Cortex of kidney (tissue), 1 donor: ENCODE measurements at places on chromosomes 12 and 14.

- no peak for DNase-seq
Measured at GRCh38 chr14:75793806-75794205, 132.8 kb downstream of the TTLL5 start.

GRCh38 chr14:103128631-103129300, 5.5 kb downstream of the TNFAIP2 start:
- no peak for DNase-seq

- no peak for DNase-seq
Measured at GRCh38 chr12:132731574-132731973, 20.9 kb downstream of the PGAM5 start.

GRCh38 chr12:17528394-17528793, 561.6 kb downstream of the RERGL start:
- no peak for DNase-seq

- DNase-seq, result no peak
Measured at GRCh38 chr12:109369831-109370230, 22.1 kb downstream of the MYO1H start.

- no peak for DNase-seq
Measured at GRCh38 chr14:23589606-23590005, 11.0 kb upstream of the JPH4 start.

DNA sequence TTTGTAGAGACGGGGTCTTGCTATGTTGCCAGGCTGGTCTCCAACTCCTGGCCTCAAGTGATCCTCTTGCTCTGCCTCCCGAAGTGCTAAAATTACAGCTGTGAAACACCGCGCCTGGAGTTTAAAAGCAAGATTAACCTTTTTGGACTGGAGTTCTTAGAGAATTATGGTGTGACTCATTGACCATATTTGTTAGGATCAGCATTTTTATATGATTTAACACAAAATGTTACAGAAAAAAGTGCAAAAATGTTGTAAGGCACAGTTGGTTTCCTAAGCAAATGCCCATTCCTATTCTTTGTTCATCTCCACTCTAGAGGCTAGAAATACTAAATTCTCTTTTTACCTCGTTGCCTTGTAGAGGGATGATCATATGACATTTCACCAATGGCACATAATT, 27.6 kb downstream of the SLC35E3 start:
- DNase-seq, result no peak

DNA sequence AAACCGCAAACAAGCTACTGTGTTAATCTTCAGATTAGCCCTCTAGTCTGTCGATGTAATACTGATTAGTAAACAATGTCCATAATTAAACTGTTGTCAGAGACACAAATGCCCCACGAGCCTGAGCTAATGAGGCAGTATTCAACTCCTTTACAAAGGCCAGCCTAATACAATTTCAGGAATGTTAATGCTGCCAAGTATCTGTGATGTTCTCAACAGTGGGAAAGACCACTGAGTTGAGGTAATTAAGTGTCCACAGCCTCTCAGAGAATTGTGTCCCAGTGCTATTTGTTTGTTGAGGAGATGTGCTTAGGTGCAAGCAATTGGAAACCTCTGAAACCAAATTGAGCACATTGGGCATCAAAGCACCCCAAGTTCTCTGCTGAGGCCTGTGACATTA, 139.4 kb upstream of the CDKN3 start:
- DNase-seq, result no peak

- DNase-seq, result no peak
Measured at GRCh38 chr12:32115404-32116104, 8.9 kb downstream of the BICD1 start.

DNA sequence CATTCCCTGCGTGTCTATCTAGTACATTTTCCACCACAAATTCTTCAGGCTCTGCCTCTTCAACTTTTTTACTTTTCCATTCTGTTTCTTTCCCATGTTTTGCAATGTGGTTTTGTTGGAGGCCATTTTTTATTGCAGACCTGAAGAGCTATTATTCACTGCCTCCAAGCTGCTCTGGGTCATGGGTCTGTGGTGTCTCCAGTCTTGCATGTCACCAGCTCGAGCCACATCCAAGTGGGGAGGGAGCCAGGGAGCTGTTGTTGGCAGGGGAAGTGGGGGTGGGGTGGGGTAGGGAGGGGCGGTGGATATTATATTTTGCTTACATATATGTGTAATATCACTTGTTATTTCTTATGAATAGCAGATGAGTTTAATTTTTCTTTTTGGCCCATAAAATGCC, 69.1 kb downstream of the VEZT start:
- DNase-seq, result no peak

DNA sequence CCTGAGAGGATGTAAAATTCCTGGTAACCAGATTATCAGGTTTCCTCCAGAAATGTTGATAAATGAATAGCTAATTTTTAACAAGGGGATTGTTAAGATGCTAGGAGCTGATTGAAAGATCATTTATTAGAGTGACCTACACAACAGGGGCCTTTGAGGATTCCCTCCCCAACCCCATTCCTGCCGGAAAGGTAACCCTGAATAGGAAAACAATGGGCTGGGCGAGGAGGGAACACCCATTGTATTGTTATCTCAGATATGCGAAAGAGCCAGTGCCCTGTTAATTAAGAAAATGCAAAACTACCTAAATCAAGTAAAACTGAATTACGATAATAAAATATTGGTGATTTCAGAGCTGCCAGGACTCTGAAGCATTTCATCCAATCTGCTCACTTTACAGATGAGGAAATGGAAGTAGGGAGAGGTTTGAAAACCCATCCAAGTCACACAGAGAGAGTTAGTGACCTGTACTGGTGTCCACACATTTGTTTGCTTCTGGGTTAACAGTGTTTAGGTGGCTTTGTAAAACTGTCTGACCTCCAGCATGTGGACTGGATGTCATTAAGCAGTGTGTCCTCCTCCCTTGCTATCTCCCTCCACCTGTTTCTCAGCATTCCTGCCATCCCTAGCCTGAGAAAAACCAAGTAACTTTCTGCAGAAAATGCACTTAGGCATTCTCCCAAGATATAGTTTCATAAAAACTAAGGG, 214.8 kb downstream of the TTC6 start:
- DNase-seq, result no peak

- DNase-seq, result no peak
Measured at GRCh38 chr12:62345667-62346066, 85.5 kb downstream of the USP15 start.

- no peak for DNase-seq
Measured at GRCh38 chr14:90924621-90925340, 108.6 kb upstream of the TTC7B start.

- no peak for DNase-seq
Measured at GRCh38 chr12:2561367-2561766, 233.4 kb upstream of the FKBP4 start.

DNA sequence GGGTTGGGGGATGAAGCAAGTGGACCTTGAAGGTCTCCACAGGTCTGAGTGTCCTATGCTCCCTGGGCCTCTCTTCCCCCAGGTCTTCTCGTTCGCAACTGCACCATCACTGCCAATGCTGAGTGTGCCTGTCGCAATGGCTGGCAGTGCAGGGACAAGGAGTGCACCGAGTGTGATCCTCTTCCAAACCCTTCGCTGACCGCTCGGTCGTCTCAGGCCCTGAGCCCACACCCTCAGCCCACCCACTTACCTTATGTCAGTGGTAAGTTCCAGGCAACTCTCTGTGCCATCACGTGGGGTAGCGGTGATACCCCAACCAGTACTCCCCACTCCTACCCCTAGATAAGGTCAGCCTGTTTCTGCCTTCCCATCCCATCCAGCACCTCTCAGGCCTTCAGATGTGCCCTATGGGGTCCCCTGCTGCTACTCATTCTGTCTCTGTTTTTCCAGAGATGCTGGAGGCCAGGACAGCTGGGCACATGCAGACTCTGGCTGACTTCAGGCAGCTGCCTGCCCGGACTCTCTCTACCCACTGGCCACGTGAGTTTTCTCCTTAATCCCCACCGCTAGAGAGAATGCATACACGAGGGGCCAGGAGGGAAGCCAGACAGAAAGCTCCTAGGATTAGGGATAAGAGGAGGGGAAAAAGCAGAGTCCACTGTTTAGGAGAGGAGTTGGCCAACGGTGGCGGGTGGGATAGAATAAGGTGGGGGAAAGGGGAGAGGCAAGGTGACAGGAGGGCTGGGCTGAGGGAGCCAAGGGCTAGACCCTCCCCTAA, 1.6 kb upstream of the TAPBPL start:
- DNase-seq, result no peak

- no peak for DNase-seq
Measured at GRCh38 chr14:33936391-33936790, 14.5 kb downstream of the EGLN3 start.

DNA sequence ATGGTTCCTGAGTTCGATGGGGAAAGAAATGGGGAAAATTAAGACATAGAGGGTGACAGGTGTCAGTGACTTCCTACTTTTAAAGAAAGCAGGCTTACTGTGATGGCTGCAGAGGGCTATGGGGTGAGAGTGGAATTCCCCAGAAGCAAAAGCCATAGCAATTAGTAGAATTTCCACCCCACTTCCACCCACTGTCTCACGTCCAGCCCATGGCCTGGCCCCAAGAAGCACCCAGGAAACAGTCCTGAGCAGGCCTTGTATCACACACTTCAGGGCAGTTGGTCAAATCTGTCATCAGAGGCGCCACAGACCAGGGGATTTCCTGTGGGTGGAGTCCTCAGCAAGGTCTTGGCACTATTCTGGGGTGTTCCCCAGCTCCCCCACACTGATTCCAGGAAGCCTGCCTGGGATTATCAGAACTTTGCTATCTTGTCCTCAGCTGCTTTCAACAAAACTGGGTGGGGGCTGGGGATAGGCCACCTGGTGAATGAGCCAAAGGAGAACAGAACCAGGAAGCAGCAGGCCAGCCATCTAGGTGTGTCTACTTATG, 120.1 kb upstream of the CCND2 start:
- DNase-seq, result no peak

DNA sequence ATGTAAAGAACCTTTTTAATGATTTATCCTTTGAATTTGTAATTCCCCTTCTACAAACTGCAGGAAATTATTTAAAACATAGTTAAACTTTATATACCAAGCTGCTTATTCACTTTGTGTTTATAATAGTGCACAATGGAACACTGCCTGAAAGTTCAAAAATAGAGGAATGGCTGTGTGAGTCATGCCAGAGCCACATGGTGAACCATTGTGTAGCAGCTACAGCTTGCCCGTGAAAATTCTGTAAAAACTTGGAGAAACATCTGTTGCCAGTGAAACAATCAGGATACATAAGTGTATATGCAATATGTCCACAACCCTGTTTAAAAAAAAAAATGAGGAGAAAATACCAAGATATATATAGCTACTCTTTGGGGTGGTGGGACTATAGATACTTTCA, 59.5 kb downstream of the VEZT start:
- DNase-seq, result no peak

GRCh38 chr12:116750298-116750697, 12.2 kb downstream of the RNFT2 start:
- DNase-seq, result no peak

GRCh38 chr12:91990525-91990924, 155.1 kb downstream of the BTG1 start:
- DNase-seq, result no peak

- DNase-seq, result no peak
Measured at GRCh38 chr14:93271111-93271510, 61.7 kb downstream of the BTBD7 start.

- no peak for DNase-seq
Measured at GRCh38 chr14:100294213-100294962, 11.9 kb downstream of the SLC25A29 start.

GRCh38 chr12:3962631-3963483, 89.7 kb upstream of the PARP11 start:
- no peak for DNase-seq

GRCh38 chr12:102438047-102438826, 42.1 kb downstream of the IGF1 start:
- DNase-seq, result no peak

GRCh38 chr12:27177706-27178105, 66.4 kb upstream of the STK38L start:
- no peak for DNase-seq

- DNase-seq, result no peak
Measured at GRCh38 chr12:40469736-40470135, 222.5 kb upstream of the CNTN1 start.

- no peak for DNase-seq
Measured at GRCh38 chr14:95039259-95039992, 117.9 kb downstream of the DICER1 start.

DNA sequence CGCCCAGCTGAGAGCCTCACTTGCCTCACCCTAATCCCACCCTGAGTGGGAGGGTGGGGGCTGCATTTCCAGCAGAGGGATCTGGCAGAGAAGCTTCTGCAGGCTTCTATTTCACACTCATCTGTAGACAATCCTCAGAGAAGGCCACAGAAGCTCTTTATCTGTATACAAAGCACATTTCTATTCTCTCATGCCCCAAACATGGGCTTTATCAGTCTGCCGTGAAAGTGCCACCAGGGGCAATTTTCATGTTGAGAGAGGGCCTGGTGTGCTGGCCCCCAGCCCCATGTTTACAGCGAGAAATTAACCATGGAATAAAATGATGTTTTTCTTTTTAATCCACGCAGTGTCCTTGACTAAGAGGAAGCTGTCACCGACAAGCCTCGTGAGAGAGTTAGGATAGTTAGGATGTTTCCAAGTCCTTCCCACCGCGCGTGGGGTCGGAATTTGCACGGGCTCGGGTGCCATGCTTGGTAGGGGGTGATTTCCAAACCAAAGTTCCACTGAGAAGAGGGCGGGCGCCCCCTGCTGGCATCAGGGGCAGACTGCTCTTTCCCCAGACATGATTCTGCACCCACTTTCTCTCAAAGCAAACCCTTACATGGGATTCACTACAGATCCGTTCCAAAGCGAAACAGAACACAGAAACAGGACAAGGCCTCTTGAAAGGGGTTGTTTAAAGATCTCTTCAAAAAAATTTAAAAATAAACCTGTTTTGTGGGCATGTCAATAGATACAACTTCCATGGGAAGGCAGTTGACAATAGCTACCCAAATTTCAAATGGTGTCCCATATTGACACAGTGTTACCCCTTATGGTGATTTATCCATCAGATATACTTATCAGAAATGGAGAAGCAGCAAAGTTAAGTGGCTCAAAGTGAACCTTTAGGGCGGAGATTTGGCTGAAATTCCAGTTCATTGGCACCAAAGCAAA, 19.4 kb downstream of the BDKRB1 start:
- DNase-seq, result no peak

GRCh38 chr12:109993091-109993490, 3.1 kb downstream of the GIT2 start:
- DNase-seq, result no peak

- no peak for DNase-seq
Measured at GRCh38 chr12:110754101-110754793, 11.6 kb upstream of the PPP1CC start.

GRCh38 chr12:110533607-110534006, 31.5 kb downstream of the RAD9B start:
- no peak for DNase-seq

DNA sequence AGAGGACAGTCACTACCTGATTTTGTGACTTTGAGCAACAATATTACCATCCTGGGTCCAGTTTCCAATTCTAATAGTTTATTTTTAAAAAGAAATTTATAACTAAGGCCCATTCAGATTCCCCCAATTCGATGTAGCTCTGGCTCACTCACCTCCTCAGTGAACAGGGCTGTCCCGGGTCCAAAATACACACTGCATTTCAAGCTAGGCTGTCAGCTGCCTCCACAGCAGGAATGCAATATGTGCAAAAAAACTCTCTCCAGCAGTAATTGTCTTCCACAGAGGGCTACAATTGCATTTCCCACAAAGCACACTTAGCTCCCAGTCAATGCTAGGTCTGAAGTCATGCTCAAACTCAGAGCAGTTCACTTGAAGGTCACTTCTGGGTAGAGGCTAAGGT, 39.3 kb upstream of the ZNF641 start:
- no peak for DNase-seq
